AG10803 (cell line): ENCODE measurements at places on chromosomes 7 and 10.

- DNase-seq, result peak; percentile 13
Observed at GRCh38 chr7:106125417-106125816, 13.3 kb upstream of the SYPL1 start.

- DNase-seq, result no peak
Observed at GRCh38 chr7:101626069-101626671, 2.9 kb downstream of the MYL10 start.

GRCh38 chr10:30028006-30028737 lies 31.2 kb downstream of the JCAD start:
- no peak for DNase-seq

DNA sequence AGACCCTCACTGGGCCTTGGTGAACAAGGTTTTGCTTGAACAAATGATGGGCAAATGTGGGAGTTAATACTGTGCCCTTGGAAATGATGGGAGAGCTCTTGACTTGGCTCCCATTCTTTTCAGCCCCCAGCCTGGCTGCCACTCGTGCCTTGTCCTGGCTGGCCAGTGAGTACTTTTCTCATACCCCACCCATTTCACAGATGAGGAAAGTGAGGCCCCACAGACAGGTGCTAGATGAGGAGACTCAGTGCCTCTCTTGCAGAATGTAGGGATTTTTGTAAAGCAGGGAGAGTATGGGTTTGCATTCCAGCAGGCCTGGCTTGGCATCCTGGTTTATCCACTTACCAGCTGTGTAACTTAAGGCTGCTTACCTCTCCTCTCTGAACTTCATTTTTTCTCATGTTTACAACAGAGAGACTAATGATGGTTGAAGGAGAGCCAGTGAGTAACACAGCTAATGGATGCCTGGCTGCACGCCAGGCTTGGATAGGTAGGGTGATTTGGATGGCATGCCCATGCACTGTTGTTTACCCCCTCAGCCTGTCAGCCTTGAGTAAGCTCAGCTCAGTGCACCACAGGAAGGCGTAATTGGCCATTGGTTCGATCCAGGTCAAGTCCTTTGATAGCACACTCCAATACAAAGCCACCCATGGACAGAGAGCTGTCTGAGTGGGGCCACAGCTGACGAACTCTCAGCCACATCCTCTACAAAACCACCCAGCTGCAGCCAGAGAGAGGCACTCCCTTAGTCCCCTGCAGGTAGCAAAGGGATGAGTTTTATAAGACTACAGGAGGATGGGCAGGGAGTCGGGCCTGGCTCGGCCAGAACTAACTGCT lies 436.8 kb downstream of the RPS24 start:
- no peak for DNase-seq

- no peak for DNase-seq
Observed at GRCh38 chr10:116708877-116709276, 33.5 kb downstream of the HSPA12A start.

DNA sequence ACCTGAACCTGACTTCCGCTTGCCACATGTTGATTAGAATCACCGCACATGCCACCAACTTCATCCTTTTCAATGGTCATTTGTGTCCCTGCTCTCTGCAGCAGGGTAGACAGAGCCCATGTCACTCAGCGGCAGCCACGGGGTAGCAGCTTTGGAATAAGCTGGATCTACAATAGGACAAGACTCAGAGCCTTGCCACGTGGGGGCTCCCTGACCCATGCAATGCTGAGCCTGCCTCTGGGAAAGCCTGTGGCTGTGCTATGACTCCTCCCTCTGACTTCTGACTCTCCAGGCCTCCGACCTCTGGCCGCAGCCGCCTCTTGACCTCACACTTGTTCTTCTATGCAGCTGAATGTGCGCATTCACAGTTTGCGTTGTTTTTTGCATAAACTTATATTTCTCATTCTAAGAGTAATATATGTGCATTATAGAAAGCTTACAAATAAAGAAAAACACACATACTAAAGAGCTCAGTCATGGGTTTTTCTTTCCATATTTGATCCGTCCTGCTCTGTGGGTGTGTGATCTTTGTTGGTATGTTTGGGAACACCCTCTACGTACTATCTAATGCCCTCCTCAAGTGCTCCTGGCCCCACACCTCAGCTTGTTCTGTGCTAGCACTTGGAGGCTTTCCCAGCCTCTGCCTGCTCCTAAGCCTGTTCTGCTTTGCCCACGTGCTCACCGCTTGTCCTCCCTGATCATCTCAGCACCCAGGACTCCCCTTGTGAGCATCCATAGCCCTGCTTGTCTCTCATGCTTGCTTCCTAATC lies 198.0 kb upstream of the MKI67 start:
- DNase-seq, result no peak

DNA sequence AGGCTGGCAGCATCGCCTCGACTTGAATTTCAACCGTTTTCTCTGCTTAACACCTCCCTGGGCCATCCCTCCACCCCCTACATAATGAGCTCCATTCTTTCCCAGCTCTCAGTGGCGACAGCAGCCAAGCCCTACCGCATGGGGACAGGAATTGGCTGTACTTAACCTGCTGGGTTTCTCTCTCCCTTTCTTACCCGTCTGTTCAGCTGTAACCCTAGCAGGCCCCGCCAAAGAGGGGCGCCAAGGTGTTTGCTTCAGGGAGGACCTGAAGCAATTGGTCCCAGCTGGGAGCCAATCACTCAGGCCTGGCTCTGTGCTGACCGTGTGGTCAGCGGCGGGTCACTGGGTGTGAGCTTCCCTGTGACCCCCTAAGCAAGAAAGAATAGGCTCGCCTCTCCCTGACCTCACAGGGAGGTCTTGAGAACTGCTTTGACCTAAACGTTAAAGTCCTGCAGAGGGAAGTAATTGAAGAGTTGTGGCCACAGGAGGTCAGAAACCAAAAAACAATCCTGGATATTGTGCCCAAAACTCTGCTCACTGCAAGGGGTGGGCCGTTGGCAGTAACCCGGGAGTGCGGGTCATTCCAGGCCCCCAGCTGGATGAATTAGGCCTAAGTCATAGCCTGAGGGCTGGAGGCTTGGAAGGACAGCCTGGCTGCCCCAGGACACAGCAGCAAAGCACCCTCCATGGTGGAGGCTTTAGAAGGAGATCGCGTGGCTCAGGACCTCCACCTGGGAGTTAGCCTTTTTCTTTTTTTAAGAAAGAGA lies 114.6 kb downstream of the ITIH5 start:
- no peak for DNase-seq

GRCh38 chr10:27104919-27105318 lies 4.6 kb upstream of the ANKRD26 start:
- no peak for DNase-seq

GRCh38 chr7:75876126-75876881 lies 2.5 kb upstream of the RHBDD2 start:
- DNase-seq, result no peak

- no peak for DNase-seq
Observed at GRCh38 chr10:128275388-128276177, 149.4 kb upstream of the MKI67 start.

DNA sequence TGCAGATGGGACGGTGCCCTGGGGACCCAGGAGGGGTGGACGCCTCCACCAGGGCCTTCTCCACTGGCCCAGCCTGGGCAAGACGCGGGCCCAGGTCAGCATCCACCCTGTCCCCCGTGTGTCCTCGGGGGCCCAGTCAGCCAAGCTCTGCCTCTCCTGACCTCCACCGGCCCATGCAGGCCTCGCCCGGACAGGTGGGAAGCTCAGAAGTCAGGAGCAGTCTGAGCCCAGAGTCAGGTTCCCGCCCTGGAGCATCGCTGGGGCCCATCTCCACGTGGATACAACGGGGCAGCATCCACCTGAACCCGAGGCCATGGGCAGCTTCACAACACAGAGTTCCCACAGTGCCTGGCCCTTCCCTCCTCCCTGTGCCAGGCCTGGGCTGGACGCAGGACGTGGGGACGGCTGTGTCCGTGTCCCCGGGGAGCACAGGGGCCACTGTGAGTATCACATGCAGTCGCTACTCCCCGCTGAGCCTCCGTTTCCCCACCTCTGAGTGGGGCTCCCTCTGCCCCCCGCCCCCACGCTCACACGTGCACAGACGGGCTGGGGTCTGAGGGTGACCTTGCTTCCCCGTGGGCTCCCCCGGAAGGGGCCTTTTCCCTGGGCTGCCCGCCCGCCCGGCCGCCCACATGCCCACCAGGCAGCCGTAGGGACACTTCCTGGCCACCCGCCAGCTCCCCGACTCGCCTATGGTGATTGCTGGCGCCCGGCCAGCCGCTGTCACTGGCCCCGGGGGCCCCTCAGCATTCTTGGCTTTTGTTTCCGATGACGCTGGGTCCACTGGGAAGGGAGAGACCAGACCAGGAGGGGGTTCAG lies 64.3 kb downstream of the PDGFA start:
- no peak for DNase-seq

DNA sequence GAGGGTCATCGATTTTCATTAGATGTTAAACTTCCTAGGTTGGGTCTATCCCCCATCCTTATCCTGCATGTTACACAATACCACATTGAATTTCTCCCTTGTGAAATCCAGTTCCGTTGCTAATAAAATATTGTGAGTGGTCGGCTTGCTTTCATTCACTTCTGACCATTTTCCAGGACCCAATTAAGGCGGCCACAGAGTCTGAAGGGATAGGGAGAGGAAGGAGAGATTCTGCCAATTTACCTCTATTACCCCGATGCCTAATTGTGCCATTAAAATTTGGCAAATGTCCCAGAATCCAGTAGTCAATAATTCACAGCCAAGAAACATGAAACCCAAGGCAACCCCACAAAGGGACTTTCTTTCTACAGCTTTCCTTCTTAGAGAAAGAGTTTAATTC lies 129.9 kb downstream of the IPMK start:
- DNase-seq, result no peak

- DNase-seq, result no peak
Observed at GRCh38 chr7:45568536-45569289, 5.5 kb upstream of the ADCY1 start.

- DNase-seq, result no peak
Observed at GRCh38 chr10:3978761-3979160, 193.8 kb upstream of the KLF6 start.

DNA sequence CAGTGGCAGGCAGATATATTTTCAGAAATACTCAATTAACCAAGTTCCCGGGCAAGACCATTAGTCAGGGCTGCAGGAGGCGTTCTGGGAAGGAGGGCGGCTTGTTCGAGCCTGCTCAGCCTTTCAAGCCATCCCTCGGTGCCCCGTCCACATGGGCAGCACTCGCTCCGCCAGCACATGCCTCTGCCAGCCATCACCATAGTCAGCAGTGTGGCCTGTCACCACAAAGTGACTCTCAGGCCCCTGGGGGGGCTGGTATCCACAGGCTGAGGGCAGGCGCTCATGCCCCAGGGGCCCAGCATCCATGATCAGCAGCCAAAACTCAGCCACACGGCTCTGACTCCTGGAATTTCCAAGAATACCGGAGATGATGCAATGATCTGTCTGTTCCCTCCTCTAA lies 81.9 kb downstream of the CHST15 start:
- DNase-seq, result no peak
